ENCODE measurements at places on chromosomes 11 and 22.

DNA sequence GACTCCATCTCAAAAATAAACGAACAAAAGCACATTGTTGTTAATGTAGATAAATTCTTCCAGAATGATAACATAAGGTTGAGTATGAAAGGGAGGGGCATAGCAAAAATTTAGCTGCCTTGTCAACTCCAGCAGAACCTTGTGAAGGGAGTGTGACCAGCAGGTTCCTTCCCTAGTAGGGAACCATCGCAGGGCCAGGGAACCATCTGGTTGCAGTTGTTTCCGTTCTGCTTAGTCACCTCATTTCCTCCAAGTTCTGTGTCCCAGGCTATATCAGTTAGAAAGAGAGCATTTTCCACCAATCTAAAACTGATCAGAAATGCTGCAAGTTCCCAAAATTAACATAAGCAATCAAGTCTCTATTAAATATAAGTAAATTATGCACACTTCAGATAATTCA is 126.7 kb upstream of the BLID start:
- DNase-seq: no peak

GRCh38 chr11:58647141-58647699 is 24.8 kb downstream of the CNTF start:
- no peak for DNase-seq

DNA sequence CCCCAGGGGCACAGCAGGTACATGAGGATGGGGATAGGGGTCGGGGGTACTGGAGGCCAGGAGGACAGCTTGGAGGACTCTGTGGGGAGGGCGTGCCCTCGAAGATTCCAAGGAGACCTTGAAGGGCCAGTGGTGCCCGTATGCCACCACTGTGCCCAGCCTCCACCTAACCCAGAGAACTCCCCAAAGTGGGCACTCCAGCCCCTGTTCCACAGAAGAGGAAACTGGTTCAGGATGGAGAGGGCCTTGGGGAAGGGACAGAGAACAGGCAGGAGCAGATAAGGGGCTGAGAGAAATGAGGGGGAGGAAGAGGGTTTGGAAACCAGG is 2.2 kb upstream of the PHLDA2 start:
- no peak for DNase-seq

GRCh38 chr11:88404932-88405710 is 67.6 kb upstream of the CTSC start:
- DNase-seq: no peak

- no peak for DNase-seq
Measured at GRCh38 chr11:123144707-123145106, 50.3 kb downstream of the CLMP start.

- no peak for DNase-seq
Measured at GRCh38 chr11:130068546-130068985, 1.1 kb upstream of the APLP2 start.

DNA sequence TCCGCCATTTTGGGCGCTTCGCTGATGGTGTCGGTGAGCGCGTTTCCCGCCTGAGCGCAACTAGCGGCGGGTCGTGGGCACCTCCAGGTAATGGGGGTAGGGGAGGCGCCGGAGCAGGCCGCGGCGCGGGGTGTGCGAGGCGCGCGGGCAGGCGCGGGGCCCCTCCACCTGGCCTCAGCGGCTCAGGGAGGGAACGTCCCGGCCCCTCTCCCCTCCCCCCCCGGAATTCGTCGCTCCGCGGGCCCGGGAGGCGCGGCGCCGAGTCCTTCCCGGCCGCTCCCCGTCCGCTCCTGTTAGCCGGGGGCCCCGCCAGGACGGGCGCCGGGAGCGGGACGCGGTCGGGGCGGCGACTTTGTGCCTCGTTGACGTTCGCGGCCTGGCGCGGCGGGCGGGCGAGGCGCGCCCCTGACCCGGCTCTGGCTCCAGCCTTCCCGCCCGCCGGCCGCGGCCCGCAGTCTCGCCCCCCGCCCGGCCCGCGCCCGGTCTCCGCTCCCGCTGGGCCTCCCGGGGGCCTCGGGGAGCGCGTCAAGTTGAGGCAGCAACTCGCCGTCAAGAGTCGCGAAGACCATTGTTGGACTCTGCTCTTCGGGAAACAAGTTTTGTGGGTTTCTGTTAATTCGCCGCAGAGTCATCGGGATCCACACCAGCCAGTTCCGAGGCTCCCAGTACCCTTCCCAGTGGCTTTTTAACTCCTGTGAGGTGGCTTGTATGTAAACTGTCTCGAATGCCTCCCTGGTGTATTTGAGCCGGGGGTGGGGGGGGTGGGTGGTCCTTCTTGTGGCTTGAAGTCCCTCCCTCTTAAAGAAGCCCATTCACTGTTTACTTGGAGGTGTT is at the start of gene PPP6R3:
PPP6R3 (plus strand) TSS at position 12 of the 834 bp plus-strand sequence. CDS start 76,913 bp downstream, outside the sequence.
- DNase-seq: no peak

- DNase-seq: no peak
Measured at GRCh38 chr22:48332438-48333322, 1495.0 kb downstream of the BRD1 start.

DNA sequence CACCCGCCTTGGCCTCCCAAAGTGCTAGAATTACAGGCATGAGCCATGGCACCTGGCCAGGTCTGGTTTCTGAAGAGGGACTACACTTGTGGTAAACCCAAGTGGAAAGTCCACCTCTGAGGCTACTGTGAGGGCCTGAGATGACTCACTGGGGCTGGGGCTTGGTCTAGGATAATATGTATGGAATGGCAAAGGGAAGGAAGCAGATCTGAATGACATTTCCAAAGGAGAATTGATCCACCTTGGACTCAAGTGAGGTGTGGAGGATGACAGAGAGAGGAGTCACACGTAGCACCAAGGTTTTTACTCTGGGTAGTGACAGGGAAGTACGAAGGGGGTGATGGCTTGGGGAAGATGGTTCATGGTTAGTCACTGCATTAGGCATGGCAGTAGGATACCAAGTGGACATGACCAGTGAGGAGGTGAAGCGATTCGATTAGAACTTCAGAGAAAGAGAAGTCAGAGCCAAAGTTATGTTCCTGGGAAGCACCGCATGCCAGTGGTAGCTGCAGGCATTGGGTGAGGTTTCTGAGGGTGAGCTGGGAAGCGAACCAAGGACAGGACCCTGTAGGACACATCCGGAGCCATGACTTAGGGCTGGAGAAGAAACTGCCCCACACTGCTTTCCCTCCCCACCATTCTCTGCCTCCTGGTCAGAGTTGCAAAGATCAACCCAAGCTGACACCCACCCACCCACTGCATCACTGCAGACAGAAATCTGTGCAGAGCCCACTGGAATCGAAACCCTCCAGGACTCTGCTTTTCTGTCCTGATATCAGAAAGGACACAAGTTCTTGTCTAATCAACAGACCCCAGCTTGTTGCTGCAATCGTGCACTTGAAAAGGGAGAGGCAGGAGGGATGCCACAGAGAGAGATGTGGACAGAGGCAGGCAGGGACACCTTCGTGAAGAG is 13.0 kb upstream of the BCL9L start:
- no peak for DNase-seq

DNA sequence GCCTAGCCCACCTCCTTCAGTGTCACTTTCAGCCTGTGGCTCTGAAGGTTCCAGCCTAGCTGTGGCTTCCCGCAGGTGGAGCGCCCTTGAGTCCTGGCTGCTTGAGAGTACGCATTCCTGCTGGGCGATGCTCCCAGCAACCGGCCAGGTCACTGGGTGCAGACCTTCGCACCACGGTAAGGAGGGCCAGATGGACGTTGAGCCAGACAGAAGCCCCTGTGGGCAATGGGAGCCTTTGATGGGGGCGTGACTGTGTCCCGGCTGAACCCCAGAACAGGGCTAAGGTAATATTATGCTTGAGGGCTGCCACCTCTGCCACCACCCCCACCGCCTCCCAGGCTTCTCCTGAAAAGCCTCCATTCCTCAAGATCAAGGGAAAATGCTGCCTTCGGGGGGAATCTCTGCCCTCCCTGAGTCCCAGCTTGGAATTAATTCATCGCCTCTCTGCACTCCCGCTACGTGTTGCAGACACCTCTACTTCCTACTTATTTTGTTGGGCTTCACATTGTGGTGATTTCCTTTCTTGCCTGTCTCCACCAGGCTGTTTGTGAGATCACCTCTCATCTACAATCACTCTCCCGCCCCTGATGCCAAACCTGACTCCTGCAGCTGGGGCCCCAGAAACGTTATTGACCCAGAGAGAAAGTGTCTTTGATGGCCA is 144.9 kb upstream of the NECTIN1 start:
- DNase-seq: no peak

DNA sequence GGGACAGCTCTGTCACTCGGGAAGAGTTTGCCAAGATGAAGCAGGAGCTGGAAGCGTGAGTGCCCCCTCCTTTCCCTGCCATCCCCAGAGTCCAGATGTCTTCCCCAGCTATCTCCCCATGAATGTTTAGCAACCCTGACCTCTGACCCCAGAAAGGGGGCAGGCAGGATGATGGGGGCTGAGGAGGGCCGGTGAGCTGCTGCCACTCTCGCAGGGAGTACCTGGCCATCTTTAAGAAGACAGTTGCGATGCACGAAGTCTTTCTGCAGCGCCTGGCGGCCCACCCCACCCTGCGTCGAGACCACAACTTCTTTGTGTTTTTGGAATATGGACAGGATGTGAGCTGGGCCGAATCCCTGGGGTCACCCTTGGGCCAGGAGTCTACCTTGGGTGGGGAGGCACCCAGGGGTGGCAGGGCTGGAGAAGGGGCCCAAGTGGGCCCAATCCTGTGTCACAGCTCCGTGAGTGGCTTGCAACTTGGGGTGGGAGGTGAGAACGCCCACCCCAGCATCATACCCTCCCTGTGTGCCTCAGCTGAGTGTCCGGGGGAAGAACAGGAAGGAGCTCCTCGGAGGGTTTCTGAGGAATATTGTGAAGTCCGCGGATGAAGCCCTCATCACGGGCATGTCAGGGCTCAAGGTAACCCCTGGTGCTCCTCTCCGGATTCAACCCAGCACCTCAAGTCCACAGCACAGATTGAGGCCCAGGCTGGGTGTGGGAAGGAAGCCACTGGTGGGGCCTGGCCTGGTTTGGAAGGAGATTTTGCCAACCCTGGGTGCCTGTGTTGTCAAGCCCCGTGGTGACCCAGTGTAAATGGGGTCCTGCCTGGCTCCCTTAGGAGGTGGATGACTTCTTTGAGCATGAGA is 7.5 kb downstream of the CFL1 start:
- no peak for DNase-seq

GRCh38 chr11:81725701-81726100 is 1008.0 kb downstream of the FAM181B start:
- DNase-seq: no peak

GRCh38 chr22:20061481-20061861 is 18.6 kb upstream of the DGCR8 start:
- no peak for DNase-seq

GRCh38 chr11:13535819-13536218 is 40.0 kb upstream of the PTH start:
- no peak for DNase-seq

- no peak for DNase-seq
Measured at GRCh38 chr22:36816636-36817524, at the start of gene PVALB. PVALB (minus strand) TSS chr22:36817035; CDS start chr22:36817005, 30 bp downstream.

GRCh38 chr22:42651134-42651533 is 1.9 kb upstream of the CYB5R3 start:
- no peak for DNase-seq

DNA sequence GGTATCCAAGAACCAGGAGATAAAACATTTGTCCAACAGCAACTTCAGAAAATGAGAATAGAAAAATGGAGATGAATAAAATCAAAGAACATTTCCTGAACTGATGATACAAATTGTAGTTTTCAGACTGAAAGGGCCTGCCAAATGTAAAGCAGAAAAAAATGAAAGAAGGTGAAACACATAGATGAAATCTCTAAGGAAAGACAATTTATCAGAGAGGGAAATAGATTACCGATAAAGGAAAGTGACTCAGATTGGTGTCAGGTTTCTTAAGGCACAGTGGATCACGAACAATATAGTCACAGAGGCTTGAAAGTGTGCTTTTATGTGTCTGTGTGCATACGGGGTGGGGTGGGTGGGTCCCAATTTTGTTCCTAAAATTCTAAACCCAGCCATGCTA is 4.1 kb upstream of the STT3A start:
- no peak for DNase-seq

- no peak for DNase-seq
Measured at GRCh38 chr11:12017243-12017678, 8.8 kb upstream of the DKK3 start.

GRCh38 chr11:8581300-8581699 is 12.7 kb downstream of the STK33 start:
- DNase-seq: no peak

- no peak for DNase-seq
Measured at GRCh38 chr11:88359541-88359940, 22.0 kb upstream of the CTSC start.

DNA sequence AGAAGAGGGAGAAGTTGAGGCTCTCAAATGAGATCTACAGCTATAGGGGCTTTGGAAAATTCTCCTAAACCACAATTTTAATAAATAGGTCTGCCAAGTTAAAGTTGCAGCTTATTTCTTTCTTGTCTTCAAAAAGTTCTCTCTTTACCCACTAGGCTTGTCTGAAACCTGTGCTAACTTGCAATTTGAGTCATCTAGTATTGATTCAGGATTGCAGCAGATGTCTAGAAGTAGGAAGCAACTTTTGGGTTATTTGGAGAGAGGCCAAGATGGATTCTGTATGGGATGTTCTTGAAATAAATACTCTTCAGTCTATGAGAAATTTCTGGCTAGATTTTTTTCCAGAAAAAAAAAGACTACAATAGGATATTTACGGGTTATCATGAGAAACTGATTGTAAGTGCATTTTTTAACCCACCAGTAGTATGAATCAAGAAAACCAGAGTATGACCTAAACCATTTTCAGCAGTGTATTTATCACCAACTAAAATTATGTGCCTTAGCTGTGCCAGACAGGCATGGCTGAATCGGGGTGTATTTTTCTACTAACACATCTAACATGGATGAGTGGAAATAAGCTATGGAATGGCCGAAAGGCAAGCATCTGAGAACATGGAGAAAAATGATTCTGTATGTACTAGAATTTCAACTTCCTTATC is 4.9 kb upstream of the RAB38 start:
- DNase-seq: no peak

DNA sequence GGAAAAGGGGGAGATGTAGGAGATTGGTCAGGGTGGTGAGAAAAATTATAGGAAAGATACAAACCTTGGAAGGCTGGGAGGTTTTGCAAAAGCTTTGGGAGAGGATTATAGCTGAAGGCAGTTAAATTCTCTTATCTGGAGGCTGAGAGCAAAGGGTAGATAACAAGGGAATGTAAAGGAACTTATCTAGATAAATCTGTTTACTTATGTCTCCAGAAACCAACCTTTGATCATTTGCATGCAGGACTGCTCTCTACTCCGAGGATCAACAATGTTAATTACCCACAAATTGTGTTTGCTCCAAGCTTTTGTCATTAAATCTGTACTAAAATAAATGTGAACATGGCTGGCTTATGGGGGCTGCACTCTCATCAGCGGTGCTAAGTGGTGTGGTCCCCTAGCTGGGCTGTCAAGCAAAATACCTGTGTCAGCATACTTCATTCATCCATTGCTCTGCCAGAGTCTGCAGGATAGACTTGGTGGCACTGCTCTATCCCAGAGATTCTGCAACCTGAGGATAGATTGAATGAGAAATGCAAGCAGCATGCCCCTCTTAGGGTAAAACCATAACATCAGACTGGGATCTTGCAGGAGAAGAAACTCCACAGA is 1599.2 kb upstream of the TENM4 start:
- no peak for DNase-seq

DNA sequence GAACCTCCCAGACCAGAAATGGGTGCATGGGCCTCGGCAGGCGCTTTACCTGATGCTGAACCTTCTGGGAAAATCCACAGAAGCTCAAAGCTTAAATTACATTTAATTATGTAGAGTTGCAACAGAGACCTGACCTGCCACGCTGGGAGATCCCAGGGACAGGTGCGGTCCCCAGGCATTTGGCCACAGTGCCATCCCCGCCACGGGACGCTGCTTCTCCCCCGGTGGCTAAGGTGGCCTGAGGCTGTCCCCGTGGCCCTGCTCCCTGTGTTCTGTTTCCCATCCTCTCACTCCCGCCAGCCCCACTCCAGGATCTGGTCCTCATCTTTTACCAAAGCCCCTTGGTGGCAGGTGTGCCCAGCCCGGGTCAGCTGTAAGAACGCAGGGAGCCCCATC is 39.6 kb downstream of the GRAMD4 start:
- DNase-seq: no peak
